ENCODE measurements at places on chromosomes 7 and 10.

DNA sequence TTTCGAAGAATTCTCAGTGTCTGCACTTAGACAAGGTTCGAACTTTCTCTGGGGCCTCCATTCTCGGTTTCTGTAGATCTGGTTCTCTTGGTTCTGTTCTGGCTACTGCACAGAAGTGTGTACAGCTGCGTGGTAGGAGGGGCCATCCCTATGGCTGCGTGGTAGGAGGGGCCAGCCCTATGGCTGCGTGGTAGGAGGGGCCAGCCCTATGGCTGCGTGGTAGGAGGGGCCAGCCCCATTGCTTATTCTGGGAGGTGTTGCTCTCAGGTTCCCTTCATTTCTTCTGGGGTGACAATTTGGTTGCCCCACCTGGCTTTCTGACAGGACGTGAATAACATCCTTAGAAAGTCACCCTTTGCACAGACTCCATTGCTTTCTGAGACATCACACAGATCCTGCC lies 65.2 kb upstream of the CHST15 start:
- DNase-seq = no peak

DNA sequence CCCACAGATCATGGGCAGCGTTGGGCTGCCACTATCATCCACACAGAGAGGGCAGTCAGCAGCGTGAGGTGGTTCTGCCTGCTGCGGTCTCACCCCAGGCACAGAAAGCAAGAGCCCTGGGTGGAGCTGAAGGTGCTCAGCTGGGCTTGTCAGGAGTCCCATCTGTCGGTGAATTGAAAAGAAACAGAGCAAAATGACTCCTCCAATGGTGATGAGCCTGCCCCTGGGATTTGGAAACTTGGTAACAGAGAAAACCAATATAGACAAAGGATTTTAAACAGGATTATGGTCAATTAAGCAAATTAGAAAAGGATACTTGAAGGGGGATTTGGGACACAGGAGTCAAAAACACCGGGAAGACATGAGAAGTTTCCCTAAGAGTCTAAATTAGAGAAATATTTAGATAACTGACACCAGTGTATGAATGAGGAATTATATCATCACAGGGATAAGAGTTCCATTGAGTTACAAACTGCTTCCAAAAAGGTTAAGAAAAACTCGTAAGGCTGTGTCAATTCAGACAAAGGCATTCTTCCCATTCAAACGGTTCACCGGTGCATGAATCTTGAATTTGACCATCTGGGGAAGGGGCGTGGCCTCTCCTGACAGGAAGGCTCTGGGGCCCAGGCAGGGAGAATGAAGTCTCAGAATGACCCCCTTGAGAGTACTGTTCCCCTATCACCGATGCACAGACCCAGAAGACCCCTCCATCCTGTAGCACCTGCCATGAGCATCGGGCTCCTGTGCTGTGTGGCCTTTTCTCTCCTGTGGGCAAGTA lies 70.0 kb upstream of the PRSS58 start:
- DNase-seq = no peak

DNA sequence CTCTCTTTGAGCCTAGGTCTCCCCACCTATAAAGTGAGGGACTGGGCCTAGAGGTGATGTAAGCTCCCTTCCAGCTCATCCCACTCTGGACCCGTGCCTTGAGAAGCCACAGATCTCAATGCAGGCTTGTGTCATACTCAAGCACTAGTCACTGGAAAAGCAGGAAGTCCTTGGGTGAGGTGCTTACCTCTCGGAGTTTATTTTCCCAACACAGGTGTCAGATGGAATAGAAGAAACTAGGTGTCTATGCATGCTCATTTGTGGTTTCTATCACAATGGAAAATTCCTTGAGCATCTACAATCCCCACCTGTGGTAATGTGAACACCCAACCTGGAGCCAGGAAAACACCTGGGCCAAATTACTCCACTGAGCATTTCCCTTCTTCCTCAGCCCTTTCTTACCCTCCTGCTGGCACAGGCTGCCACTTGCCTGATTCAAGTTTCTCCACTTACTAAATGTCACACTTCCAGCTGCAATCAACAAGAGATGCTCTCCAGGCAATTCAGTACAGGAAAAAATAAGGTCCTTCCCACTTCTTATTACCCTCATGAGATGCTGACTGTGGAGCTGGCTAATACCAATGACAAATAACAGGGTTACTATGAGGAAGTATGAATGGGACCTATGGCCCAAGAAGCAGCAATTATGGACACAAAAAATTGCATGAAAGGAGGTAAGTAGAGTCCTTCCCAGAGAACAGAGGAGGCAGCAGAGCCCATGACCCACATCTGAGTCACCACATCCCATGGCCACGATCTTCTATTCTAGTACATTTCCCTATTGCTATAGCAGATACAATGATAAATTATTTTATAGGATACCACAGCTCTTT lies 13.1 kb downstream of the LSM5 start:
- DNase-seq = no peak

GRCh38 chr7:124440081-124440480 lies 325.5 kb downstream of the GPR37 start:
- no peak for DNase-seq

DNA sequence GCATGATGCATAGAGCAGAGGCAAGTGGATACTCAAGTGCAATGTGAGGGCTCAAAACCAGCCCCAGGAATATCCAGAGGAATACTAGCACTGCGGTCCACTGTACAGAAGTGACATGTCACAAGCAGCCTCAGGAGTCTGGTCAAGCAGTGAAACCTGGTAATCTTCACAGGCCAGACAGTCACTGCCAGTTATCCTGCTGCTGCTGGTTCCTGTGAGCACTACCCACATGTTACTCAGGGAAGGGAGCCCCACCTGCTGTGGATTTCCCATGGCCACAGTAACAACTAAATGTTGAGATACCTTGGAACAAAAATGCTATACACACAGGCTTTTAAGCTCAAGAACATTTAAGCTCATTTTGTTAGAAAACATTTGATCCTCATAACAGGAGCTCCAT lies 103.0 kb downstream of the RNF133 start:
- DNase-seq = no peak

- DNase-seq = peak; percentile 59
Measured at GRCh38 chr10:11345224-11346054, 266.0 kb downstream of the USP6NL start.

- no peak for DNase-seq
Measured at GRCh38 chr7:81014266-81014665, 95.4 kb upstream of the SEMA3C start.

DNA sequence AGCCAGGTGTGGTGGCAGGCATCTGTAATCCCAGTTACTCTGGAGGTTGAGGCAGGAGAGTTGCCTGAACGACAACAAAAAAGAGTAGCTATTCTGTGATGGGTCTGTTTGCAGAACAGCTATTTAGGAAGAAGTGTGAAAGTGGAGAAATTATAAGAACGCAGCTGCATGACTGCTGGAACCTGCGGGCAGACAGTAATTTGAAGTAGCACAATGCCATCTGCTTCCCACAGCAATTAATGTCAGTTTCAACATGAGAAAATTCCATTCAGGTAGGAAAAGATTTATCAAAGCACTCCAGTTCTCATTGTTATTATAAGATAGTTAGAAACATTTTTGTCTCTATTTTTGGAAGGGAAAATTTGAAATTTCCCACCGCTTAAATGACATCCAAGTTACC lies 21.5 kb downstream of the LAMB1 start:
- DNase-seq = no peak

DNA sequence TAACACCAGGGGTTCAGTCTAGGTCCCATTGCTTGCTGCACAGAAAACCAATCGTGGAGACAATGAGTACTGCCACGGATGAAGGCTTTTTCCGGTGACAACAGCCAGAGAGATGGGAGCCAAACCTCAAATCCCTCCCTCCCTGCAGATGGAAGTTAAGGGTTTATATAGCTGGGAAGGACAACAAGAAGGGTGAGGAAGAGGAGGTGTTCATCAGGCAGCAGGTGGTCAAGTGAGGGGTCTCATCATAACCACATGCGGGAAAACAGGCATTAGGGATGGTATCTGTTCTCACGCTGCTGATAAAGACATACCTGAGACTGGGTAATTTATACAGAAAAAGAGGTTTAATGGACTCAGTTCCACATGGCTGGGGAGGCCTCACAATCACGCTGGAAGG lies 91.3 kb downstream of the MKX start:
- DNase-seq = no peak

- peak; percentile 58 for DNase-seq
Measured at GRCh38 chr7:99407872-99408378, 472 bp downstream of the PDAP1 start.

DNA sequence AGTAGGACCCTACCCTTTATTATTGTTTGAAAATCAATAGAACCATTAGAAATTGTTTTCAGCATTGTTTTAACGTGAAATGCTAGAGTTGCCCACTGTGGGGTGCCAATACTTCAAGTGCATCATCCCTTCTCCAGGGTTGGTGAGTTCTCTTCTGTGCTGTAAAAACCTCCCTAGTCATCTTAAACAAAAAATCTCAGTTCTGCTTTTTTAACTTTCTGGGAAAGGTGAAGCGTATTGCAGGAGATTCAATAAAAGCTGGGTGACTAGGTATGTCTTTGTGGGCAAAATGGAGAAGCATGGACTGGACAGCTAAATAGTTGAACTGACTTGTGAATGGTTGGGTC lies 699.1 kb downstream of the SUGCT start:
- no peak for DNase-seq

GRCh38 chr10:4121502-4122380 lies 336.7 kb upstream of the KLF6 start:
- DNase-seq = peak; percentile 38

DNA sequence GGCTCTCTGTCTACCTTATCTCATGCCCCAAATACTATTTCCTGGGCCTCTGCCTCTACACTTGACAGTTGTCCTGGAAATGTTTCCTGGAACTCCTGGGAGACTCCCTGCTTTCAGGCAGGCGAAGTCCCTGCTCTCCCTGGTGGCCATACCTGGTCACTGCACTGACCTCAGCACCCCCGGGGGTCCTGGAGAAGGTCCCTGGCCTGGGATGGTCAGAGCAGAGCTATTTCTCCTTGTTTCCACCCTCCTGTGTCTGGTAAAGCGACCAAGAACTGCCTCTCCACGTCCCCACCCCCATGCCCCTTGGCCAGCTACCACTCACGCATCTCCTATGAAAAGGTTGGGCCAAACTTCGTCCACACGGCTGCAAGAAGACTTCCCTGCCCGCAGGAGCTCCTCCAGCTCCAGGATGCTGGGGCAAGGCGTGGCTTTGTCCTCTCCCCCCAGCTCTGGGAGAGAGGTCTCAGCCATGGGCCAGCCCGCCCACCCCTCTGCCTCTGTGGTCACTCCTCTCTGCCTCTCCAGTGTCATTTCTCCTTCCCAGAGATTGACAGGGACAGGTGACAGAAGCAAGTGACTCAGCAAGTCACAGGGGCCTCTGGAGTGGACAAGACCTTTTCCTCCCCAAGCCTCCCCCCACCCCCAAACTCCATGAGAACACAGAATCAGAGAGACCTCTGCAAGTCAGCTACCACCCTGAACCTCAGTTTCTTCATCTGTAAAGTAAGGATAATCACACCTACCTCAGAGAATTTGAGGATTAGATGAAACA lies 2.6 kb upstream of the SAMD8 start:
- no peak for DNase-seq

GRCh38 chr10:126910798-126911197 lies 5.6 kb downstream of the DOCK1 start:
- no peak for DNase-seq

- no peak for DNase-seq
Measured at GRCh38 chr7:156634117-156634516, 6.5 kb upstream of the RNF32 start.

- DNase-seq = no peak
Measured at GRCh38 chr7:1810961-1811849, 141.1 kb downstream of the ELFN1 start.

DNA sequence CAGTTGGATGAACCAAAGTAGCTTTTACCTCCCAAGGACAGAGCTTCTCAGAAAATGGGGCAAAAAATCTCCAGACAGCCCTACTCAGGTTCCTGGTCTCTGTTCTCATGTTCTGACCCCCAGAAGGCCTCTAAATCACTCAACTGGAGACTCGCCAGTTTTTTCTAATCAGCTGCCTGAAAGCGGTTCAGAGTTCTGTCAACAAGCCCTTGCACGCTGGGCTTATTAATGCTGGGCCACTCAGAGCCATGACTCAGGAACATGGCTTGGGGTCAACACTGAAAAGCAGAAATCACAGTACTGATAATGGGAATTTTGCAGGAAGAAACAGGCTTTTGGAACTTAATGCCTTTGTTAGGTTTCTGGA lies 15.3 kb downstream of the ECHDC3 start:
- DNase-seq = no peak

GRCh38 chr10:78259391-78259790 lies 225.7 kb downstream of the RPS24 start:
- no peak for DNase-seq

GRCh38 chr7:17546592-17546991 lies 248.1 kb downstream of the AHR start:
- DNase-seq = no peak

DNA sequence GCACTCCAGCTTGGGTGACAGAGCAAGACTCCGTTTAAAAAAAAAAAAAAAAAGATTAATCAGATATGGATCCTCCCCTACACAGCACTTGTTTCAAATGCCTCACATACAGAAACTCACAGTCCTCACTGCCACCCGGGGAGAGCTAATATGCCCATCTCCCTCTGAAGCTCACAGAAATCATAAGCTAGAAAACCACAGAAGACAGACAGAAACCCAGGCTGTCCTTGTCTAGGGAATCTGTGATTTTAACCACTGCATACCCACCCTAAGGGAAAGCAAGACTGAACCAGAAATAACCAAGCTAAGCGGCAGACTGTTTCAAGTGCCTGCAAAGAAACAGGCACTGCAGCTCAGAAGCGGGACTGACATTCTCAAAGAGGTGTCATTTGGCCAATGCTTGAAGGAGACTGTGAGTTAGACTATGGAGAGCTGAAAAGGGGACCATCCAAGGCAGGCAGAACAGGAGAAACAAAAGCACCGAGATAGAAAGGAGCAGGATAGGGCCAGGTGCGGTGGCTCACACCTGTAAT lies 37.6 kb downstream of the SLC37A3 start:
- DNase-seq = peak; percentile 43

- DNase-seq = no peak
Measured at GRCh38 chr10:32204606-32205005, 142.4 kb downstream of the EPC1 start.

DNA sequence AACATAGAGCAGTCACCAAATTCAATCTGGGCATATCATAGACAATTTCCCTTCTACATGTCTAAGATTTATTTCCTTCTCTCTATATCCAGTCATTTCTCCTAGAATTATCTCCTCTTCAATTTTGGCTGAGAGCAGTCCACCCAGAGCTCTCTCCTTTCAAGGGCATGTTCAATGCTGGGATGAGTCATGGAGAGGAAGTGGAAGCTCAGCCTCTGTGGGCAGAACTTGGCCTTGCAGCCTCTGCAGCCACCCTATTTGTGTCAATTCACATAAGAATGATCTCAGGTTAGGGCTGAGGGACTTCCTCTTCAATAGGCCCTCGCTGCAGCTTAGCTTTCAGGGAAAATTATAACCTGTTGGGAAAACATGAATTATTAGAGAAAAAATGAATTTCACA lies 560.8 kb downstream of the POM121L12 start:
- DNase-seq = no peak

- no peak for DNase-seq
Measured at GRCh38 chr7:15131661-15132060, 229.1 kb upstream of the DGKB start.

- no peak for DNase-seq
Measured at GRCh38 chr7:138086563-138087270, 10.5 kb downstream of the AKR1D1 start.

Measured in activated CD4-positive, alpha-beta memory T cell treated with anti-CD3 and anti-CD28 coated beads for 36 hours (primary cell).